Epithelial cell of esophagus (primary cell): ENCODE measurements at places on chromosomes 1 and 21.
A peak's percentile ranks its signal among the peaks of the same experiment; 100 is the strongest.

DNA sequence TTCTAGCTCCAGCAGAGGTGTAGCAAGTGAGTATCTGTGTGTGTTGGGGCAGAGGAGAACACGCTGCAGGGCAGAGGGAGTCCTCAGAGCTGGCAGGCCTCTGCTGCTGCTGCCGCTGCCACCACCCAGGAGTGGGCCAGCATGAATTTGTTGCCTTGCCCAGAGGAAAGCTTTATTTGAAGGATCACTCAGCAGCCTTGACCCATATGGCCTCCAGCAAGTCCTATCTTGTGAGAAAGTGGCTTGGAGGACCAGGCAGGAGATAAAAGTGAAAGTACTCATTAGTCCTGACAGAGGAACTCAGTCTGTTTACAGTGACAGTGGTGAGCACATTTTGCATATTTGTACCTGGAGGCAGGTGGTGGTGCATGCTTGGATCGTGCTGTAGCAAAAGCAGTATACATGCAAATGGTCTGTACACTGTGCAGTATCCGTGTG is 3.1 kb downstream of the TRAF5 start:
- DNase-seq = no peak

DNA sequence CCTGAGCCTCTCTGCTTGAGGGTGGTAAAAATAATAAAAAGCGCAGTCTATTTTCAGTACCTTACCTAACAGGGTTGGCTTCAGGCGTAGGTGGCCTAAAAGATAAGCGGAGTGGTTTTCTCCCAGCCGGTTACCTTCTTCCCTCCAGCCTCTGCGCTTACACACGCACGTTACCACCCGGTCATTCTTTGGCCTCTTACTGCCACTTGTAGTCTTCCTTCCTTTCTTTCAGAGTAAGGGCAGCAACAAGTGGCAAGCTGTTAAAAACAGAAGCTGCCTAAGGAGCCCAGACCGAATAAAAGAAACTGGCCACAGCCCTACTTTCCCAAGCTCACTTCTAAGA is 35.4 kb downstream of the CLCA1 start:
- DNase-seq = no peak

GRCh38 chr1:2352341-2352896 is 38.9 kb downstream of the MORN1 start:
- peak; percentile 36 for DNase-seq

DNA sequence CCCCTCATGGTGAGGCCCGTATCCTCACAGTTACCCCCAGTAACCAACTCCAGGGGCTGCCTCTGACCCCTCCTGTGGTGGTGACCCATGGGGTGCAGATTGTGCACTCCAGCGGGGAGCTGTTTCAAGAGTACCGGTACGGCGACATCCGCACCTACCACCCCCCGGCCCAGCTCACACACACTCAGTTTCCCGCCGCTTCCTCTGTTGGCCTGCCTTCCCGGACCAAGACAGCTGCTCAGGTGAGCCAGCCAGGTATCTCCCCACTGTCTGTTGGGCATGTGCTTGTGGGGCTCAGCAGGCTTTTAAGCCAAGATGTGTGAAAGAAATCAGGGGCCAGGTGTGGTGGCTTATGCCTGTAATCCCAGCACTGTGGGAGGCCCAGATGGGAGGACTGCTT is 39.9 kb downstream of the ZBTB17 start:
- DNase-seq = no peak

- no peak for DNase-seq
Observed at GRCh38 chr1:150549496-150550221, 451 bp downstream of the ADAMTSL4 start.

GRCh38 chr1:72777918-72778317 is 495.6 kb upstream of the NEGR1 start:
- DNase-seq = no peak

DNA sequence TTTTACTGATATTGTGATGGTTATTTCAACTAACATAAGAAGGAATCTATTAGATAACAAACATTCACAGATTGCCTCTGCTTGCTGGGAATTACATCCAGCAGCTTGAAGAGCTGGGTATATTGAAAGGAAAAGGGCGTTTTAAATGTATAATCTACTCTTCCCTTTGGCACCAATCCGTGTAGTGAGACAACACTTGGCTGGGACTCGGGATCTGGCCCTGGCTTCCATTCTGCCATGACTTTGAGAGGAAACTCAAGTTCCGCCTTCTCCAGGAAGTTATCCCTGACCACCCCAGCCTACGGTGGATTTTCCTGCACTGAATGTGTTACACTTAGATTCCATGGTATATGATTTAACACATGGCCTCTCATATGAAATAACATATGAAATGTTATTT is 86.9 kb upstream of the UBE2U start:
- DNase-seq = no peak

- peak; percentile 33 for DNase-seq
Observed at GRCh38 chr1:211327346-211327921, 801 bp downstream of the TRAF5 start.

DNA sequence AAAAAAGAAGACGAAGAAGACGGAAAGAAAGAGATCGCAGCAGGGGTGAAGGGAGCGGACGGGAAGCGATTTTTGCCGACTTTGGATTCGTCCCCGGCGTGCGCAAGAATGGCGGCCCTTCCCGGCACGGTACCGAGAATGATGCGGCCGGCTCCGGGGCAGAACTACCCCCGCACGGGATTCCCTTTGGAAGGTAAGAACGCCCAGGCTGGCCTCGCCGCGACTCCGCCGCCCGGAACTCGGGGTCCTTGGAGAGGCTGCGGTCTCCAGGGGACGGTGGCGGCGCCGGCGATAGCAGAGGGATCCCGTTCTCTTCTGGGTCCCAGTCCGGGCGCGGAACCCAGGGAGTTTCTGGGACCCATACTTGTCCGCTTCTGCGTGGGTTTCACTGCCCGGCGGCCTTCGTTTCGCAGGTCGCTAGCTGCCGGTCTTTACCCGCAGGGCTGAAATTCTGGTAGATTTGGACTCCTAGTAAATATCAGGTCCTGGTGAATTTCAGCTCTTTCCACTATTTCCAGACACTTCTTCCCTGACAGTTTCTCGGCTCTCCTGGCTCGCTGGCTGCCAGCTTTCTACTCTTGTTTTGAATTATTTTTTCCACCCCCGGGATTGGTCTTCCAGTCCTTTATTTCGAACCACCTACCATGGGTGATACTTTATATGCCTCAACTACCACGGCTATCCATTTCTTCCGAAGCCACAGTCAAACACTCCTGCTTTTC is 1.0 kb downstream of the PAX7 start:
- no peak for DNase-seq

GRCh38 chr21:36709030-36709867 is 10.3 kb downstream of the SIM2 start:
- DNase-seq = no peak

DNA sequence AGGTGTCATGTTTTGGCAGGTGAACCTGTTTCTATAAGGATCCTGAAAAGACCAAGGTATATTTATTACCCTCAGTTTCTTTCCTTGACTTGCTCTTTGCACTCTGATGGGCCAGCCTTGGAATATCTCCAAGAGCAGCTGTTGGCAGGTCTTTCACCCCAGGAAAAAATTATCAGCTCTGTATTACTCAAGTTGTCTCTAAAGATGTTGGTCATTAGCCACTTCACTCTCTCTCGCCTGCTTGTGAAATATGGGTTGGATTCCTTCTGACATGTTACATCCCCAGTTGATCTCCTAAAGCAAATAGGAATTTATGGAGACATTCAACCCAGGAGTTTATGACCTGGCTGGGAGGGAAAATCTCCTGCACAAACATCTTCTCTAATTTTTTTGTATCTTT is 85.9 kb downstream of the KCNJ15 start:
- peak; percentile 13 for DNase-seq

DNA sequence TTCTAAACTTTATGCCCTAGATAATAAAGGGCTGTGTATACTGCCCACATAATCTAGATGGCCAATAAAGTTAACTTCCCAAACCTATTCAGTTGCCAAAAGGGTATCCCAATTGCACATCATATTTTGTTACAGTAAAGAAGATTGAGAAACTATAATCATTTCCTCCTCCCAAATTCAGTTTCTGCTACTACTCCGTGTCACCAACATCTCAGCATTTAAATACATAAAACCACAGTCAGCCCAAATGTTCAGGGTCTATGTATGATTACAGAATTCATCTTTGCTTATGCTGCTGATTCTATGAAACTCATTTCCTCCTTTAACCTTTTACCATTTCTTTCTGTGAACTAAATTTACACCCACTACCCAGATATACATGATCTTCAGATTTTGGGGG is 28.6 kb downstream of the NRIP1 start:
- DNase-seq = no peak

- DNase-seq = peak; percentile 95
Observed at GRCh38 chr21:43361493-43362296, 65.2 kb downstream of the SIK1 start.
